Ureter (tissue), 1 donor: ENCODE measurements at places on chromosomes 2 and 18. TPM values are rescaled to one million over a fixed set of nuclear protein-coding genes. Genes with fewer than 3 reads are reported as not detected.

DNA sequence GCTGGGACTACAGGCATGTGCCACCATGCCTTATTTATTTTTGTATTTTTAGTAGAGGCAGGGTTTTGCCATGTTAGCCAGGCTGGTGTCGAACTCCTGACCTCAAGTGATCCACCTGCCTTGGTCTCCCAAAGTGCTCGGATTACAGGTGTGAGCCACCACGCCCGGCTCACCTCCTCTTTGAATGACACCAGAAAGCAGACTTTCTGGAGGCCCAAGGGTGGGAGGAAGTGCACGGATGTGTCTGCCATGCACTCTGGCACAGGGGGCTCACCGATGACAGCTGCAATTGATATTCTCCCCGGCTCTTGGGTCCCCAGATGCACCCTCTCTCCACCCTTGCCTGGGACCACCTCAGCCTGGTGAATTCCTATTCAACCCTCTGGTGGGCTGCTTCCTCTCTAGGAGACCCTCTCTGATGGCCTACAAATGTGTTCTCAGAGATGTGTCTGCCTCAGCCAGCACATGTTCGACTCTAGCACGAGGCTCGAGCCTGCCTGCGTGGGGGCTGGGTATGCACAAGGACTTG, 87.3 kb downstream of the SEPTIN10 start:
- DNase-seq, result no peak

GRCh38 chr2:45105050-45105582, 95.9 kb upstream of the SIX2 start:
- DNase-seq, result no peak

- no peak for DNase-seq
Observed at GRCh38 chr2:224753743-224754540, 37.8 kb upstream of the CCDC195 start.

DNA sequence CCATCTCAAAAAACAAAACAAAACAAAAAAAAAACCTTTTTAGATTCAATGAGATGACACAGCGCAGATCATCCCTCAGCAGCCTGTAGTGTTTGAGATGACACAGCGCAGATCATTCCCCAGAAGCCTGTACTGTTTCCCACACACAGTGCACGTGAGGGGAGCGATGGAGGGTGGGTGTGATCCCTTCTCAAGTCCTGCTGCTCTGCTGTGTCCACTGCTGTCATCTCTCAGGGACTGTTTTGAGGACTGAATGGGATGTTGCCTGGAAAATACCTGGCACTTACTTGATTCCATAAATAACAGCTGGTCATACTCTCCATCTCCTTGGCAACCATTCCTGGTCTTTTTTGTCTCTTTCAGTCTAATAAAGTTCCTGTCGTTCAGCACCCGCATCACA, 25.7 kb downstream of the TGOLN2 start:
- no peak for DNase-seq

DNA sequence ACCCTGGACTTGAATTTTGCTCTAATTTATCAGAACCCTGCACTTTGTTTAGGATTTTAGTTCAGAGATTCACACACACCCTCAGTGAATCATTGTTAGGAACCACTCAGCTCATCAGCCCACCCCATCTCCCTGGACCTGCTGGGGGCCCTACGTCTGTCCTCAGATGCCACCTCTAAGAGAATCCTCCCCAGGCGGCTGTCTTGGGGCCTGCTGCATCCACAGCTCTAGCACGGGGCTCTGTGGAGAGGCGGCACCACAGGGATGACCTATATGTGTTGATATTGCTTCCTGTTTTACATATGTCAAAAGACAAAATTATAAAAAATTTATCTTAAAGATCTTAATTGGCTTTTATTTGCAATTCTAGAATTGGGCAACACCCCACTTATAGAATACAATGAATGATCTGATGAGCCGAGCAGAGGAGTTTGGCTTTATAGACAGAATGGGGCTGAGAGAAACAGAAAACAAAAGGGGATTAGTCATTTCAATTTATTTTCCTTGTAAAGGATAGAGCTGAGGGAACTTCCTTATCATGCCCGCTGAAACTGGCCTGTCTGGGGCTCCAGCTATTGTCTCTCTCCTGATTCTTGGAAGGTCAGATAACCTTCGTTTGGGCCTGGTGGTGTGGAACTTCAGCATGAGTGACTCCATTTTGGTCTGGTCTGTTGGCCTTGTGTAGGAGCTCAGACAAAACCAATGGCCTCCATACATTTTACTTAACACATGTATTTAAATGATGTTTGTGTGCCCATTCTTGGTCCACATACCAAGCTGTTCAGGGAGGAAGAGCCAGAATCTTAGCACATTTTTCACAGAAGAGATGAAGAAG, 1.4 kb downstream of the MYO7B start:
- peak; percentile 7 for DNase-seq

GRCh38 chr2:191351298-191351697, 106.1 kb downstream of the MYO1B start:
- no peak for DNase-seq

DNA sequence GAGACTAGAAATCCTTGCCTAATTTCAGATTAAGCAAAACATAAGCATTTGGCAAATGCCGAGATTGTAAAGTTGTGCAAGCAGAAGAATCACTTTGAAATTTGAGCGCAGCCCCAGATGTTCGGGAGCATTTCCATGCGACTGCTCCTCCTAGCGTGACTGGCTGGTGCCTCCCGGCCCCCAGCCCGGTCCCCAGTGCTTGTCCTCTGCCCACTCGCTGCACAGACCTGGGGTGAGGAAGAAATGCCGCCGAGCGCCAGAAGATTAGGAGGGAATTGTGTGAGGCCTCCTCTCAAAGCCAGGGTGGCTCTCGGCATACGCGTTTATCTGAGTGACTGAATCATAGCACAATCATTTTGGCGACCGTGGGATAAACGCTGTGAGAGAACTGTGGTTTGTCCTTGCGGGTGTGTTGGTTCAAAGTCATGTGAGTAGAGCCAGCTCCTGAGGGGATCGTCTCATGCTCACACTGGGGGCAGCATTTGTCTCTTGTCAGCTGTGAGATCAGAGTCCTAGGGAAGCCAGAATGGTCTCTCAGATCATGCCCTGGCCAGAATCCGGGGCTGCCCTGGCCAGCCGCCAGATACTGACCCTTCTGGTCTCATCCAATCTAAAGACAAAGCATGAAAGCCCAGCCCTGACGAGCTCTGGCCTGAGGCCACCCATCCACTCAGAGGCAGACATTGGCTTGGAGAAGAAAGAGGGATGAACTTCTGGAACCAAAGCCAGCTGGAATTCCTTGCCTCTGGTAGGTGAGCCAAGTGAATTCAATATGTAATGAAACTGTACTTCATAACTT, 189.3 kb downstream of the SH3RF3 start:
- DNase-seq, result peak; percentile 82

GRCh38 chr2:188997263-188997662, 23.1 kb downstream of the COL3A1 start:
- no peak for DNase-seq

DNA sequence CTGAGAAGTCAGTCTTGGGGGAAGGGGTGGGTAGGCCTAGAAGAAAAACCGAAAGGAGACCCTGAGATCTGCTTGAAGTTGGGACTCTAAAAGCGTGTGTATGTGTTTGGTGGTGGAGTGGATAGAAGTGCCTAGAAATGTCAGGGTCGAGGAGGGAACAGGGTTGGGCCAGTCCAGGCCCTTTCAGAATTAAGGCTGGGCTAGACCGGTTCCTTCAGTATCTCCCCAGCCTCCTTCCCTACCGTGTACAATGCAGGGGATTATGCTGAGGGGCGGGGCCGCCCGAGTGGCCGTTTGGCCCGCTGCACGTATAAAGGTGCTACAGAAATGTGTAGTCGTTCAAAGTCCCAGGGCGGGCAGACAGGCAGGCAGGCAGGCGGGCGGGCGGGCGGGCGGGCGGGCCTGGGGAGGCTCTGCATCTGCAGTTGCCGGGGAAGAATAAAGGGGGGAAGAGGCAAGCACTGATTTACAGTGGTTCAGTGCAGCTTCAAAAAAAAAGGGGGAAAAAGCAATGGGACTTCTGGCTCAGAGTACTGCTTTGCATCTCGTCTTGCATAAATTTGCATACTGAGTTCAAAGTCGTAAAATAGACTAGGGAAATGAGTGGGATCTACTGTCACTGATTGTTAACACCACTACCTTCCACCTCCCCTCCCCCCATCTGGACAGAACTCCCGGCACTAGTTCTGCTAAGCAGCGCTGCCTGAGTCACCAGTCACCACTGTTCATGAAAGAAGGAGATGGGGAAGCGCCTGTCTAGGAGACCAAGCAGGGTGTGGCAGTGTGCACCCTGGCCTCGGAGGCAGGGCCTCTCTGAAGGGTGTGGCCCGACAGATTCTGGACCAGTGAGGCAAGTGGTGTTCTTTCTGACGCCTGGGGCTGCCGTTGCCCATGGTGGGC, 3.6 kb downstream of the IGFBP2 start:
- DNase-seq, result peak; percentile 83

Gene KCNS3
- total RNA-seq, result 20.3 TPM
